ENCODE measurements at places on chromosomes 7 and 10.

DNA sequence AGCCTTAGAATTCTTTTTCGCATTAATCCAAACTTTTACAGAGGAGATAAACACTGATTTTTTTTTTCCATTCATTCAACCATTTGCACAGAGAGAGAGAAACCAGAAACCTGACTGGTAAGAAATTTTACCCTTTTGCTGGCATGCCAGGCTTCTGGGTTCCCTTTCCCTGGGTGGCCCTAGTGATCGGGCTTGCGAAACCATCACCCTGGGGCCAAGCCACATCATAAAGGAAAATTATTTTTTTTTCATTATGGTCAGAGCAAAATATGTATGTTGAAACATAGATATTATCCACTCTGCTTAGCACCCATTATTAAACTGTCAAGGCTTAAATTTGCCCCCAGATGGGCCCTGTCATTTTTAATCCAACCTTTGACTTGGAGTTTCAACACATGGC is 55.4 kb upstream of the INHBA start:
- DNase-seq: no peak

DNA sequence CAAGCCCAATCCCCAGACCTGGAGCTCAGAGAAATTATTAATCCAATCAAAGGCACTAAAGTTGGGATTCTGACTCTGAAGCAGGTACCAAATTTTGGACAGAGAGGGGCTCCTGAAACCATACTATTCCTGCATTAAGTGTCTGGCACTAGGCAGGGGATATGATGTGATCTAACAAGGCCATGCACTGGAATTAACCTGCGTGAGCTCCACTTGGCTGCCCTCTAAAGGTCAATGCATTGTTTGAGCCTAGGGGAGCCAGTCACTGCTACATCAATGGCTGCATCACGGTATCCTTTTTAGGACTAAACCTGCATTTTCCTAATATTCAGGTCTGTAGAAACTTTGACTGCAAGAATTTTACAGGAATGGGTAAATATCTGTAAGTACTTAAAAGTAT is 42.1 kb downstream of the ST8SIA6 start:
- DNase-seq: no peak

DNA sequence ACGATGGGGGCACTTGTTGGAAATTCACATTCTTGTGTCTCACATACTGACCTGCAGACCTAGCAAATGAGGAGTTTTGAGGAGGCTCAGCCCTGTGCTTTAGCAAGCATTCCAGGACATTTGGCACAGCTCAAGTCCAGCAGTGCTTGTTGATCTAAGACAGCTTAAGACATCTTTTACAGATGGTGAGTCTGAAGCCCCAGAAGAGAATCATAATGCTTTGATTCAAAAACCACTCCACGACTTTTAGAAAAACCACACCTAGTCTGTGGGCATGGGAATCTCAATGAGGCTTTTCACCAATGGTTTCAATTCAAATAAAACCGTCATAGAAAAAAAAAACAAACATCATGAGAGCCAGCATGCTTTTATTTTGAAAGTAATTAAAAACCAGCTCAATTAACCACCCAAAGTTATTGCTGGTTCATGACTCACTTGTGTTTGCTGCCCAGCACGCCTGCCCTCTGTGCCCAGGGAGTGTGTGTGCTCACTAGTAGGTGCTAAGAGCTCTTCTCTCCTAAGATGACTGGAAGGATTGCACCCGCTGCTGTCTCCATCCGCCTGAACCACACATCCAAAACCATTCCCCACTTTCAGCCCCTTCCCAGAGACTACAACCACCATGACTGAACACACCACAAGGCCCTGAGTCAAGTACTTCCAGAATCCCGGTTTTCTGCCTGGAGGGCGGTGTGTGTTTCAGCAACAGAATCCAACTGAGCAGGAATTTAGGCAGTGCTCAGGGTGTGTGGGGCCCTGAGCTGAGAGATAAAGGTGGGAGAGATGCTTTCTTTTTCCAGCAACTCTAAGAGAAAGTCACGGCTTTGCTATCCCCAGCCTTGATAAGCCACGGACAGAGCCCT is 130.2 kb upstream of the ADAM12 start:
- DNase-seq: no peak

- no peak for DNase-seq
Measured at GRCh38 chr10:100567249-100567648, 31.5 kb downstream of the HIF1AN start.

GRCh38 chr10:5297466-5297865 is 67.3 kb upstream of the UCN3 start:
- DNase-seq: no peak

- DNase-seq: no peak
Measured at GRCh38 chr7:28479507-28479947, 67.2 kb downstream of the CREB5 start.

GRCh38 chr7:32221056-32221455 is 150.8 kb upstream of the PDE1C start:
- no peak for DNase-seq

DNA sequence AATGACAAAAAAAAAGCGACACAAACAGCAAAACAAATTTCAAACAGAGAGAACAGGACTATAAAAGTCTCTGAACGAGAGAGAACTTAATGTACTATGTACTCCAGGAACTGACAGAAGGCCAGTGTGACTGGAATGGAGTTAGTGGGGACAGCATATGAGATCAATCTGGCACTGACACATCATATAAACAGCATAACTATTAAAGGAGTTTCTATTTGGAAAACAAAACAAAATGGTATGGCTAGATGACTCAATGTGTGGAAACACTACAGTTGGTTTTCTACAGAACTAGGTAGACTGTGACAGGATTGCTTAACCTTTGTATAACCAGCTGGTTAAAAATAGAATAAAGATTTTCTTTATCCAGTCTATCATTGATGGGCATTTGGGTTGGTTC is 232.9 kb upstream of the KAT6B start:
- no peak for DNase-seq

- no peak for DNase-seq
Measured at GRCh38 chr10:112115781-112116385, 67.7 kb downstream of the GPAM start.

DNA sequence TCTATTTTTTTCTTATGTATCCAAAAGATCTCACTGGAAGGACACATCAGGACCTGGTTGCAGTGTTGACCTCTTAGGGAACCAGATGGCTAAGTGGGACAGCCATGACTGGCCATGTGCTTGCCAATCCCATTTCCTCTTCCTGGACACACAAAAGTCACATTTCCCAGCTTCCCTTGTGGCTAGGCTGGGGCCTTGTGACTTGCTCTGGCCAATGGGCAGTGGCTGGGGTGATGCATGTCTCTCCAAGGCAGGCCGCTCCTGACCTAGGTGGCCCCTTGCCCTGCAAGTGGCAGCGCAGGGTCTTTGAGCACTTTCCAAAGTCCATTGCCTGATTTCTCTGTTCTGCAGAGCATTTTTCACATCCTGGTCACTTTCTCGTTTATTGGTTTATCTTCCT is 41.7 kb upstream of the HSPA12A start:
- no peak for DNase-seq

GRCh38 chr10:7445474-7446185 is 34.8 kb upstream of the SFMBT2 start:
- peak; percentile 36 for DNase-seq

GRCh38 chr7:88314061-88314491 is 7.4 kb upstream of the STEAP4 start:
- DNase-seq: no peak

DNA sequence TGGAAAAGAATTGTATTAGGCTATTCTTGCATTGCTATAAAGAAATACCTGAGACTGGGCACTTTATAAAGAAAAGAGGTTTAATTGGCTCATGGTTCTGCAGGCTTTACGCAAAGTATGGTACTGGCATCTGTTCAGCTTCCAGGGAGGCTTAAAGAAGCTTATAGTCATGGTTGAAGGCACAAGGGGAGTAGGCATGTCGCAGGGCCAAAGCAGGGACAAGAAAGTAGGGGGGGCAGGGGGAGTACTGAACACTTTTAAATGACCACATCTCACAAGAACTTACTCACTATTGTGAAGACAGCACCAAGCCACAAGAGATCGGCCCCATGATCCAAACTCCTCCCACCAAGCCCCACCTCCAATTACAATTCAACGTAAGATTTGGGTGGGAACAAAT is 152.5 kb upstream of the PHF14 start:
- no peak for DNase-seq

DNA sequence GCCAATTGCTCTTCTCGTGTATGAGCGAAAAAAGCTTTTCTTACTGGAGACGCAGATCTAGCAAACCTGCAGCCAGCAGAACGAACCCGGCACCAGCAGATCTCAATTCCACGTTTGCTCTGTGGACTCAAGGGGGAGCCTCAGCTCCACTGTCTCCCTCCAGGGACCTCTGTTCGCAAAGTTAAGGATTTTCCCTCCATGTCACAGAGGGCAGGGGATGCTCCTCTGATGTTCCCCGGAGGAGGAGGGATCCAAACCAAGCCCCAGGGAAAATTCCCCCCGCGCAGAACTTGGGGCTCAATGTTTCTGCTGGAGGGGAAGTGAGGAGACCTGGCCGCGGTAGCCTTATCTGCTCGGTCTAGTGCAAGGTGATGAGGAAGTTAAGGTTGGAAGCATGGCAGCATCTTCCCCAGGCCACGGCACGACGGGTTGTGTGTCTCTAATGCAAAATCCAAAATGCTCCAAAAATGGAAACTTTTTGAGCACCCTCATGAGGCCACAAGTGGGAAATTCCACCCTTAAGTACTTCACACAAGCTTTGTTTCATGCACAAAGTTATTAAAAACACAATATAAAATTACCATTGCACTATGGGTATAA is 9.0 kb downstream of the IQCE start:
- peak; percentile 61 for DNase-seq

DNA sequence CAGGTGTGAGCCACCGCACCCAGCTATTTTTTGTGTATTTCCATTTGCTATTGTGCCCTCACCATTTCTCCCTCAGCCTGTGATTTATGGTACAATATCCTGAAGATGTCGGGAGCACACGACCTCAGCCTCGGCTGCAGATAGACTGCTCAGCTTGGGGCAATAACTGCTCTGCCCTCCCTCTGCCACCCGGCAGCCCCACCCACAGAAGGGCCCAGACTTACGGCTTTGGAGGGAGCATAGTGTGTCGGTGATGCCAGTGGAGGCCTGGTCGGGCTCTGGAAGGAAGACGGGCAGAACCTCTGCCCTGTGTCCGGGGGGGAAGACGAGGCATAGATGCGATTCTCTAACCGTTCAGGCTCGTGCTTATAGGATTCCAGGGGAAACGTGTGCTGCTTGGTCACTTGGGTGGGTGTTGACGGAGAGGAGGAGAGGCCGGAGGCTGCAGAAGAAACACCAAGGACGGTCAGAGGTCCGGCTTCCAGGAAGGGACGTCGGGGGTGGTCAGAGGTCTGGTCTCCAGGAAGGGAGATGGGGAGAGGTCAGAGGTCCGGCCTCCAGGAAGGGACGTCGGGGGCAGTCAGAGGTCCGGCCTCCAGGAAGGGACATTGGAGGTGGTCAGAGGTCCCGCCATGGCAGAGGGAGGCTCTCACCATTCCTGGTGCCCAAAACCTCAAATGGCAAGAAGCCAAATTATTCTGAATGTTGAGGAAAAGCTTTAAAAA is 155.7 kb upstream of the RHEB start:
- no peak for DNase-seq

Data from brain (organoid and tissue), 16 donors.